Ammon's horn (tissue), 1 donor: ENCODE measurements at places on chromosomes 3 and 15.

DNA sequence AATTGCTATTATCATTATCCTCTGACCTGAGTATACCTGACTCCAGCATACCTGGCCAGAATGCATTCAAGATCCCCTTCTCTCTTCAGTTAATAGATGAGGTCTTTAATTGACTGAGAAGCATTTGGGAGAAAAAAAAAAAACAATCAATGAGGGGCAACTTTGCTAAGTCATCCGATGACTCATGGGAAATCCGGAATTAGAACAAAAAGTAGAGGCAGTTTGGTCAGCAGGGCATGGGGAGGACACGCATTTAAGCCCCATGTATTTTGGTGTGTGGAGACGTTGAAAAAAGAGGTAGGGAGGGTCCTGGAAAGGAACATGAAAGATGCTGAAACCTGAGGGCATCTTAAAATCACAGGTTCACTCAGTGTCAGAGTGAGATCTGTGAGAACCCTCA, 256.2 kb downstream of the RORA start:
- no peak for DNase-seq

DNA sequence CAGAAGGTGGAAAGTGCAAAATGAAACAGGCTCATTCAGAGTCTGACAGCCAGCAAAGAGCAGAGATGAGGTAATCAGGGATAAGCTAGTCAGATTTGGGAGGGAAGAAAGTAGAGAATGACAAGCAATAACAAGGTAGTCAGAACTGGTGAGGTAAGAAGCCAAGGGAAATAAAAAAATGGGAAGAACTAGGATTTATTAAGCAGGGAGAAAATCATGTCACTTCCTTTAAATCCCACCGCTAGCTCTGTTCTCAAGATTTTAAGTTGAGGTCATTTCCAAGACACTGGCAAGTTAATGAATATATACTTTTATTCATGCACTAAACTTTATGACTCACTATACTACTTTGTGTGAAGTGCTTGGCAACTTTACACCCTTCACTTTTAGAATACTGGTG, 1106.8 kb downstream of the IGSF11 start:
- no peak for DNase-seq

GRCh38 chr3:141460097-141460704, 26.6 kb upstream of the RASA2 start:
- DNase-seq, result peak; percentile 92

DNA sequence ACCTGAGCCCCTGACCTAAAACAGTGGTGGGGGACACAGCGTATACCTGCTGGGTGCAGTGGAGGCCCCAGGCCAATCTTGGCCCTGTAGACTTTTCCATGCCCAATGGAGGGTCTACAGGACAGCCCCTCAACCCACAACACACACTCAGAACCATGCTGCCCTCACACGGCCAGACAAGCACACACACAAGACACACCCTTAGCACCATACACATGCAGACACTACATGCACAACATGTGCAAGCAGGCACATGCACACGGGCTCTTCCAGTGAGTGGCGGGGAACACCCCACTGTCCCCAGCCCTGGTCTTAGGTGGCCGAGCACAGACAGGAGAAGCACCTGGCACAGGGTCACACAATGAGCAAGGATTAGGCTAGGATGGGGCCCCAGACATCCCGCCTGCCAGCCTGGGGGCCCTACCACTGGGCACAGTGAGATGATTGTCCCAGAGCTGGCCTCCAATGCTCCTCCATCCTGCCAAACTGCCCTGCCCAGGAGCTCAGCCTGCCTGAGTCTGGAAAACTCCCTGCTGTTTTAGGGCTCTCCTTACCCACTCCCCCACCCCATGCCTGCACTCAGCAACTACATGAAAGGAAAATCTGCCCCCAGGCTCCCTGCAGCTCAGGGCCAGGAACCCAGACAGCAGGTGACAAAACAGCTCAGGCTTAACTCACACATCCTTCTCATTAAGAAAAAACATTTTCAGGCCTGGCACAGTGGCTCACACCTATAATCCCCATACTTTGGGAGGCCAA, 15.8 kb downstream of the IQSEC1 start:
- peak; percentile 52 for DNase-seq

- DNase-seq, result no peak
Measured at GRCh38 chr3:113262304-113262665, 50.9 kb downstream of the BOC start.

GRCh38 chr3:18650731-18651130, 225.6 kb upstream of the SATB1 start:
- DNase-seq, result no peak
